ENCODE measurements at places on chromosomes 12 and 14.

DNA sequence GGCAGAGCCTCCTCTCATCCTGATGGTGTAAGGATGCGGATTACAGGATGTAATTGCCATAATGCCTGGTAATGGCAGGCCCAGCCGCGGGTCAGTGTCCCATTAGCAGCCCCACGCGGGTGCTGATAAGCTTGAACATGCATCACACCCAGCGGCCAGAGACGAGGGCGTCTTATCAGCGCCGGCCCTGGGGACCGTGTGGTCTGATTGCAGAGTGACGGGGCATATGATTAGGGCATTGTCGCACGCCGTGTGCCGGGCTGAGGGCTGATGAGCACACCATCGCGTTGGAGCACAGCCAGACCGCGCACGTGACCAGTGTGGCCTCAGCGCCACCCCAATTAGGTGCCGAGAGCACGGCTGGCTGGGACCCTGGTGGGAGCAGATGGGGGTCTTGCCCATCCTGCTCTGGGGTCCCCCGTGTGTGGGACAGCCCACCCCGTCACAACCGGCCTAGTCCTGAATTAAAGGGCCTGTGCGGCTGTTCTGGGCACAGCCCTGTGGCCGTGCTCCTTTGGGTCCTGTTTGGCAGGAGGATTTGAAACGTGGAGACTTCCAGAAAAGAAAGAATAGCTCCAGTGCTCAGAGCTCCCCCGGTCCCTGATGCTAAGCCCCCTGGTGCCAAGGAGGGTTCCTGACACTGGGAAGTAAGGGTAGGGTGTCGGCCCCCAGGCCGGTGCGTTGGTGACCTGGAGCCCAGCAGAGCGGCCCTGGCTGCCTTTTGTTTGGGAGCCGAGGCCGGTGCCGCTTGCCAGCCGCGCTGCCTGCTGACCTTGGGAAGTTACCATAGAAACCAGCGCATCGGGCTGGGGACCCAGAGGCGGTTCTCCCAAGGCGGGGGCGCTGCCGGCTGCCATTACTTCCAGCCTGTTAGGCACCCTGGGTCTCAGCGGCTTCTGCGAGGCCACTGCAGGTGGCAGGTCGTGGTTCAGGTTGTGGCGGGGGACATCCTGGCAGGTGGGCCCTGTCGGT is 20.7 kb downstream of the KIF26A start:
- DNase-seq = no peak

DNA sequence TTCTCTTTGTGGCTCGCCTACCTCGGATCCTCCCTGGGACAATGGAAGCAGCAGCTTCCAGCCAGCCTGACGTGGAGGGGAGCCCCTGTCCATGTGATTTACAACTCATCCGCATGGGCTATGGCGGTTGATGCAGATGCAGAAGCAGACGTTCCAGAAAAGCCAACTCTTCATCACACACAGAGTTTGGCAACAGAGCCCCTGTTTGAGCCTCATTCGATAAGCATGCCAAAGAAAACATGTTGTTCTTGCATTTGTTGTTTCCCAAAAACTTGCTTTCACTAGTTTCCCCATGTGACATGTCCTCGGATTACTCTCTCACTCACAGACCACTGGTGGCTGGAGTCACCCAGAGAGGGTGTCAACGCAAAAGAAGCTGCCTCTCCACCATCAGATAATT is 16.4 kb upstream of the TC2N start:
- DNase-seq = no peak

- peak; percentile 77 for DNase-seq
These were observed 59.8 kb upstream of the C12orf71 start for GRCh38 chr12:27142101-27142721.

- DNase-seq = no peak
These were observed 17.2 kb upstream of the SLC35F4 start for GRCh38 chr14:57883061-57883460.

DNA sequence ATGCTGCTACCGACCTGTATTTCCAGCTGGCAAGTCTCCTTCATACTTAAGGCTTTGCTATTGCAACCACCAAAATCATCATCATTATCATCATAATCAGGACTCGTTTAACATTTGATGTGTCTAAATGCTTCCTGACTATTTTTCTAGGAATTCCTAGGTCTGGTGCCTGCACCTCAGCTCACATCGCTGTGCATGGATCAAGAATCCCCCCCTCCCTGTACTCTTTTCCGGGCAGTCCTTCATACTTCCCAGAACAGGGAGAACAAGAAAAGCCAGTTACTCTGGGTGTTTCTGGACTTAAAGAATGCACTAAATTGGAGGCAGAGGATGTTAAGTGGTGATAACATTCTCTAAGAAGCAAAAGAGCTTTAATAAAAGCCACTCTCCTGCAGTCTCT is 9.4 kb downstream of the ERP27 start:
- no peak for DNase-seq

DNA sequence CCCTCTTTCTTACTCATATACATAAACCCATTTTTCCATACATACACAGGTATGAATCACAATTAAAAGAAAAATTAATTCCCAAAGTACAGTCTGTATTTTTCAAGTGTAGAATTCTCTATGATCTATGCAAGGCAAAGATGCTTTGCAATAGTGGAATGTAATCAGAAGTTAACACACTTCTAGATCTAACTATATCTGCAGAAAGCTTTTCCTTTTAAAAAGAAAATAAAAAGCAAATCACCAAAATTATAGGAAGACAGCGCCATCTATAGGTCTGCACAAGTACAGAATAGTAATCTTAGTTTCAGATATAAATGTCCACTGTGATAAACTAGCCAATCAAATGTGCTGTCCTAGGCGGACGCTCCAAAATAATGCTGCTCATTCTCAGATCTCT is 22.0 kb downstream of the SLC25A21 start:
- peak; percentile 34 for DNase-seq

DNA sequence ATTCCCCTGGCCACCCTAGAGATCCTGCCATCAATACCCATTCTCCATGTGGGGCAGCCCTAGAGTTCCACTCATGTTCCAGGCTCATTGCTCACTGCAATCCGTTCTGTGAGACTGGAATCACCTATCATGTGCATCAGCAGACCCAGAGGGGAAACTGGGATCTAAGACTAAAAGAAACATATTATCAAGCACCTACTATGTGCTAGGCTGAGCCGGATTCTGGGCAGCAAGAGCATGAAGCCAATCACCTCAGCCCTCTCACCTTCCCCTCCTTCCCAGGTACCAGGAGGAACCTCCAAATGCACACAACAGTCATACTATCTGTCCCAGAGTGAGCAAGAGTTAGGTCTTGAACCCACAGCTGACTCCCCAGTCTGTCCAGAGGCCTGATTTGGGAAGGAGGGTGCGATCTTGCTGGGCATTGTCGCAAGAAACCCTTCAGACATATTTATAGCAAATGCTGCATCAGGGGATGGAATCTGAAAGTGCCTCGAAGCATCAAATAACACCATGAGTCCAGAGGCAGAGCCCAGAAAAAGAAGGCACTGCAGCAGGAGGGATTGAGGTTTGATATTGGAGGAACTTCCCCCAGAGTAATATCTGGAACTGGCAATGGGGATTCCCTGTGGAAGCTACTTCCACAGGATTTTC is 6.7 kb upstream of the CACNB3 start:
- no peak for DNase-seq

- no peak for DNase-seq
These were observed 27.7 kb upstream of the MYL2 start for GRCh38 chr12:110948041-110948440.

DNA sequence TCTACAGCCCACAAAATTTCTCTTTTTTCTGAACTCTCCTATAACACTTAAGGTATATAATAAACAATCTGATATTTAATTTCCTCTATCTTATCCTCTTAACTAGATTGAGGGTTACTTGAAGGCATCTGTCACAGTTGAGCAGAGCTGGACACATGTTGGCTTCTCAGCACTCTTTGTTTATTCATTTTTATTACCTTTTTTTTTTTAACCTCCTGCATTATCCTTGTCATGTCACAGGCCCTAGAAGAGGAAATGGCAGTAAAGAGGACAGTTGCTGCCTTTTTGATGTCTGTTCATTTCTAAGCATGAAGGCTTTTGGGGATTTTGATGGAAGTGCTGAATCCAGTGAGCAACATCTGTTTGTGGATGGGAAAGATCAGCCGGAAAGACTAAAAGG is 32.5 kb upstream of the EVL start:
- DNase-seq = no peak

- peak; percentile 26 for DNase-seq
These were observed 42.9 kb downstream of the GPR135 start for GRCh38 chr14:59422069-59422881.

GRCh38 chr12:12087693-12088034 is 16.9 kb downstream of the BCL2L14 start:
- DNase-seq = no peak

DNA sequence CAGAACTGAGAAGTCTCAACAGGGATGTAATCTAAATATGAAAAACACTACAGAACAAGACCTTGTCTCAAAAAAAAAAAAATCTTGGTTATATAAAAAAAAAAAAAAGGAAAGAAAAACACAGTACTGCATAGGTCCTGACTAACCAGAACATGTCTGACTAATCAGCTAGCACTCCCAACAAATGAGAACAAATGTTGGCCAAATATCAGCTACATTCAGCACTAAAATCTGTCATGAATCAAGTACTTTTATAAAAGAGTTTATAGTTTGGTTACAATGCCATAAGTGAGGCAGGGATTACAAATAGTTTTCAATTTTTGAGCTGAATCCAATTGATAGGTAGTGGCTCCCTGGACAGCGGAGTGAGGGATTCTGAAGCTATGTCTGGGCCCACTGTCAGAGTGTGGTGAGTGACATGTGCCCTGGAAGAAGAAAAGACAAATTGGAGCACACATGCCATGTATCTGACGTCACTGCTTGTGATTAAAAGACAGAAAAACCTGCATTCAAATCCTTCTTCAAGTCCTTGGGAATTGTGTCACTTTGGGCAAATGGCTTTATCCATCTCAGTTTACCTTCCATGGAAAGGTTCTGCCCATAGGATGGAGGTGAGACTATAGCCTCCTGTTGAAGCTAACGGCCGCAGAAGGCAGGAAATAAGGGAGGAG is 5.6 kb upstream of the FAM234B start:
- no peak for DNase-seq

GRCh38 chr12:108983227-108983626 is 37.6 kb downstream of the SVOP start:
- DNase-seq = no peak

DNA sequence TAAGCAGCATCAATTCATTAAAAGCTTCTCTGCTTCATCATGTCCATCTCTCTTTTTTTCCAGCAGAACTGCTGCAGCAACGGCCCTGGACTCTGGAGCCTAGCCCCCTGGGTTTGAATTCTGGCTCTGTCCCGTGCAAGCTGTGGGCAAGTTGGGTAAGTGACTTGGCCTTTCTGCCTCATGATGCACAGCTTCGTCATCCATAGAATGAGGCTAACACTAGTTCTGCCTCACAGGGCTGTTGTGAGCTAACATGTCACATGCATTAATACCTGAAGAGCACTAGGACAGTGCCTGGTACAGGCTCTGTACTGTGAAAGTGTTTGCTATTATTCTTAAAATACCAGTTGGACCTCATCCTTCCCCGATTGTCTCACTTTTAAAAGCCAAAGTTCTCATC is 4.2 kb downstream of the KRT82 start:
- DNase-seq = no peak

GRCh38 chr12:128971802-128972201 is 118.5 kb downstream of the GLT1D1 start:
- DNase-seq = no peak

DNA sequence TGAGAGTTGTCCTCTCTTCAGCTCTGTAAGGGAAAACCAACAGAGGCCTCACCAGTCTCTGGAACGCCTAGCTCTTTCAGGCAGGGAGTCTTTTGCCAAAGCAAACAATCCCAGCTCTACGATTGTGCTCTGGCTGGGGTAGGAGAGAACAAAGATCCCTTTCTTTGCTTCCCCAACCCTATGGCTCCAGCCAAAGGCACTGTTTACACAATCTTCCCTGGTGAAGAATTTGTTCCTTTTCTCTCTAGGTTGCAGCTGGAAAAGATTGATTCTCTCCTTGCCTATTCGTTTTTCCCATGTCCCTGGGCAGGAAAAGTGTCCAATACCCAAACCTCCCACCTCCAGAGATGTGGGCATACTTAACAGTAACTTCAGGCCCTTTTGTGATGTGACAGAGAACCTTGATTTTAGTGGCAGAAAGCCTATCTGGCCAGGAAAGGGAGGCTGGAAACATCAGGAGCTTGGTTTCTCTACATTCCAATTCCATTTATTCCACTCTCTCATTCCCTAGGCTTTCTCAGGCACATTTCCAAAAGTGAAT is 16.8 kb downstream of the ATP5MC2 start:
- DNase-seq = no peak

GRCh38 chr12:39628836-39629235 is 9.2 kb upstream of the ABCD2 start:
- DNase-seq = no peak

GRCh38 chr12:109291521-109292341 is 17.4 kb downstream of the FOXN4 start:
- no peak for DNase-seq

- no peak for DNase-seq
These were observed 573 bp upstream of the SUSD6 start for GRCh38 chr14:69610874-69611171.

- no peak for DNase-seq
These were observed 1173.0 kb downstream of the VRK1 start for GRCh38 chr14:97970222-97970621.

- no peak for DNase-seq
These were observed 13.3 kb downstream of the RNASE3 start for GRCh38 chr14:20904393-20905029.

DNA sequence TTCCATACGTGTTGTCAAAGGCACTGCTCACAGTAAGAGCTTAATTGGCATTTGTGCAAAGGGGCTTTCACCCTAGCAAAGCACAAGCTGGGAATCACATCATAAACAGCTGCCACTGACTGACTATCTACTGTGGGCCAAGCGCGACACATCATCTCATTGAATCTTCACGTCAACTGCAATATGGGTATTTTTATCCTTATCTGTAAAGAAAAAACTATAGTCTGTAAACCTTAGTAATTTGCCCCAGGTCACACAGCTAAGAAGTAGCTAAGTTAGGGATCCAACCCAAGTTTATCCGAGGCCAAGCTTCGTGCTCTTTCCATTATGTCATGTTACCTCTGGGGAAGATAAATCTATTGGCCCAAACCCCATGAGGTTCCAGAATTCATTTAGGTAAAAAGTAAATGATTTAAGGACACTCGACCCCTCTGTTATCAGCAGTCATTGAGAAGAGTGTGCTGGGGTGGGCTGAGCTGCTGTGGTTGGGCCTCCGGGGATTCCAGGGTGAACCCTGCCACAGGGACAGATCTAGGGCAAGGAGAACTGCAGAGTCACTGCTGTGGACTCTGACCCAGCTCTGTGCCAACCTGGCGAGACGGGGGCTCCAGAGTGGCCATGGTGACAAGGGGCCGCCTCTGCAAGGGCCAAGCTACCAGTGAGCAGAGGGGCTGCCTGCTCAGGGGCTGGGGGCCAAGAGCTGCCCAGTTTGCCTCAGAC is 27.6 kb downstream of the NCKAP5L start:
- no peak for DNase-seq

- no peak for DNase-seq
These were observed 85.0 kb upstream of the CAPRIN2 start for GRCh38 chr12:30839643-30840220.

All from kidney capillary endothelial cell (primary cell).